RWPE2 (cell line): ENCODE measurements at places on chromosomes 3 and 15.

DNA sequence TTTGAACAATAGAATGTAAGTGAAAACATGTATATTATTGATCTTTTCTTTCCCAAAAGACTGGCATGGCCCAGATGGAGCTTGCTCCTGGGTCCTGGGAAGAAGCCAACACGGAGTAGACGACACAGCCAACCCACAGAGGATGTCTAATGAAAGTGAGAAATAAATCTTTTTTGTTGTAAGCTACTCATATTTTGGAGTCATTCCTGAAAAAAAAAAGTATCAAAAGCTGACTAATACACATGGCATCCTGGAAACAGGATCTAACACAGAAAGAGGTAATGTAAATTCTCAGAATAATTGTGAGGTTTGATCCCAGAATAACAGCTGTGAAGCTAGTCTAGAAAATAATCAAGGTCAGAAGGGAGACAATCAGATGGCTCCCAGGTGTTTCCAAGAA, 12.6 kb upstream of the FRMD5 start:
- H3K36me3 ChIP-seq, result no peaks in the 10 kb centered on the region
- H3K27me3 ChIP-seq, result no peaks in the 10 kb centered on the region
- H3K27ac ChIP-seq, result peak overlapping the region; percentile 82
- peaks cover 20% of the 10 kb centered on the region for H3K4me1 ChIP-seq

DNA sequence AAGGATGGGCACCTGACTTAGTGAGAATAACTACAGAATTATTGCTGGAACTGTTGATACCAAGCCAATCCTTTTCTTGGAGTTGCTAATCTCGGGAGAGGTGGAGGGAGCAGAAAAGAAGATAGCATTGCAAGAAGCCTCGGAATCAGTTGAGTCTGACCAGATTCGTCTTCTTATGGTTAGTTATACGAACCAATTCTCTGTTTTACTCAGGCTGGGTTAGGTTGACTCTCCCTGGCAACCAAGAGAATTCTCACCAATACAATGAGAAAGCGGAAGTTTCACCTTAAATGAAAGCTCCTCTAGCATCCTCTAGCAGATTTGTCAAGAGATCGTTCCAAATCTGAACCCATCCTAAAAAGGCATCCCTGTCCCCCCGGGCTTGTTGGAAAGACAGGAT, 43.5 kb upstream of the UBE2E1 start:
- DNase-seq, result no peak
- H3K27ac ChIP-seq, result no peak overlapping the region
- no peaks in the 10 kb centered on the region for H3K4me1 ChIP-seq
- H3K27me3 ChIP-seq, result no peaks in the 10 kb centered on the region

DNA sequence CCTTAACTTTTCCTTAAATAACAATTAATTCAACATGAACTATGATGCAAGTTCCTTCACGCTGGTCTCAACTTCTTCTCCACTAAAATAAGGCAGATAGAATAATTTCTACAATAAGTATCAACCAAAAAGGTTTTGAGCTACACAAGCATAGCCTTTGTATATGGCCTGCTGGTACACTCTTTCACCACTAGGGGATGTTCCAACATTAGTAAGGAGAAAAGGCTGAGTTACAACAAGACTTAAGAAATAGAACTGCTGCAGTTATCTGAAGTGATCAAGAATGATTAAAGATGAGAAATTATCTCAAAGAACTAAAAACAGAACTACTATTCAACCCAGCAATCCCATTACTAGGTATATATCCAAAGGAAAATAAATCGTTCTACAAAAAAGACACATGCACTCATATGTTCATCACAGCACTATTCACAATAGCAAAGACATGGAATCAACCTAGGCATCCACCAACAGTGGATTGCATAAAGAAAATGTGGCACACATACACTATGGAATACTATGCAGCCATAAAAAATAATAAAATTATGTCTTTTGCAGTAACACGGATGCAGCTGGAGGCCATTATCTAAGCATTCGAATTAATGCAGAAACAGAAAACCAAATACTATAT, 14.4 kb downstream of the ATP13A3 start:
- H3K4me1 ChIP-seq, result peaks cover 24% of the 10 kb centered on the region
- no peak overlapping the region for H3K4me3 ChIP-seq
- H3K27me3 ChIP-seq, result no peaks in the 10 kb centered on the region
- no peak for DNase-seq

DNA sequence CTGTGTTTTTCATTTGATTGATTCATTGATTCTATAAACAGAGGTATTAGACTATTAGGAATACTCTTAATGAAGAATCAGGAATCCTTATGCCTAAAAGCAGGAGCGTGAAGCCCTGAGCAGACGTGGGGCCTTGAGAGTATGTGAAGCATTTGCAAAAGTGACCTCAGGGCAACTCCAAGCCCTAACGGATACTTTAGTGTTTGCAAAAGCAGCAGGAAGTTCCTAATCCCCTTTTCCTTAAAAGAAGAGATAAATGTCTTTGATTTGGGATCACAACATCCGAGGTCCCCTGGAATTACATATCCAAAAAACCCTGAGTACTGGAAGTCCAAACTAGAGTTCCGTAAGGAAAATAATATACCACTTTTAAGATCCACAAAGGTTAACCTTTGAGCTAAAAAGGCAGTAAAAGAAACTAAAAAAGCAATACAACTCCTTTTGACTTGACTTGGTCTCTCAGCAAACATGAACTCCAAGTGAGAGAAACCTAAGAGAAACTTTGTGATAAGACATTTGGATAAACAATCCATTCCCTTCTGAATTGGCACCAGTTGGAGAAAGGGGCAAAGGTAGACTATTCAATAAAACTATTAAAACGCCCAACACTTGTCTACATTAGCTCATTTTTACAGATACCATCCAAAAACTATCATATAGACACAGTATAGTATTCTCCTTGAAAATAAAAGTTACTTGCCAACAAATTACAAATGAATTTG, 27.4 kb downstream of the PRTG start:
- no peaks in the 10 kb centered on the region for H3K36me3 ChIP-seq
- no peak for DNase-seq
- H3K4me1 ChIP-seq, result no peaks in the 10 kb centered on the region
- no peak overlapping the region for H3K4me3 ChIP-seq
- no peaks in the 10 kb centered on the region for H3K27me3 ChIP-seq
- no peak overlapping the region for H3K27ac ChIP-seq

DNA sequence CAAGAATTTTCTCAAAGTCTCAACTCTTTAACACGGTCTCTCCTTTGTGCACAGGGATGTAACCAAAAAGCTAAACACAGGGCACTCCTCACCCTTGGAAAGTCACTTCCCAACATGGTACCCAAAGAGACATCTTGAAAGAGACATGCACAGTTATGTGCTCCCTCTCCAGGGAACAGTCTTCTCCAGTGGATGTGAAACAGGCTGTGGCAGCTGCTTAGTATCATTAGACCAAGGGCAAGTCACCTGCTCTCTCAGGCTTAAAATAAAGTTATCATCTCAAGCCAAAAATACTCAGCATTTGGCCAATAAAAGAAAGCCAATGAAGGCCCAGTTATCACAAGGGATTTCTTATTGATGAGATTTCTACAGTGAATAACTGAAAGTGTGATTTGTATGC, 128.3 kb downstream of the WDR76 start:
- H3K27ac ChIP-seq, result no peak overlapping the region
- peaks cover 5% of the 10 kb centered on the region for H3K4me1 ChIP-seq
- DNase-seq, result no peak

DNA sequence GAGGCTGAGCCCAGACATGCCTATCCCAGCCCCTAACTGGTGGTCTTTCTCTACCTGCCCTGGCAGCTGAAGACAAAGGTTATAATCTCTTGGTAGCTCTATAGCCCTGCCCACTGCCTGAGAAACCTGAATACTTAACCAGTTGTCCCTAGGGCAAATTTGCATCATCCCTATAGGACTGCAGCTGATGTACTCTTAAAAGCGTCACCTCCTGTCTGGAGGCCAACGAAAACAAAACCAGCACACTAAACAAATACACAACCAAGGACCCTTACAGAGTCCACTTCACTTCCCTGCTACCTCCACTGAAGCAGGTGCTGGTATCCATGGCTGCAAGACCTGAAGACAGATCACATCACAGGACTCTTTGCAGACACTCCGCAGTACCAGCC, 98.0 kb downstream of the KCNAB1 start:
- H3K4me3 ChIP-seq, result no peak overlapping the region
- H3K27me3 ChIP-seq, result no peaks in the 10 kb centered on the region
- no peaks in the 10 kb centered on the region for H3K36me3 ChIP-seq
- H3K4me1 ChIP-seq, result peaks cover 4% of the 10 kb centered on the region

- no peaks in the 10 kb centered on the region for H3K4me1 ChIP-seq
- H3K27me3 ChIP-seq, result no peaks in the 10 kb centered on the region
- DNase-seq, result no peak
- no peaks in the 10 kb centered on the region for H3K36me3 ChIP-seq
- no peak overlapping the region for H3K27ac ChIP-seq
- H3K4me3 ChIP-seq, result no peak overlapping the region
These were observed 115.6 kb downstream of the ADAMTSL3 start for GRCh38 chr15:83769411-83769999.

DNA sequence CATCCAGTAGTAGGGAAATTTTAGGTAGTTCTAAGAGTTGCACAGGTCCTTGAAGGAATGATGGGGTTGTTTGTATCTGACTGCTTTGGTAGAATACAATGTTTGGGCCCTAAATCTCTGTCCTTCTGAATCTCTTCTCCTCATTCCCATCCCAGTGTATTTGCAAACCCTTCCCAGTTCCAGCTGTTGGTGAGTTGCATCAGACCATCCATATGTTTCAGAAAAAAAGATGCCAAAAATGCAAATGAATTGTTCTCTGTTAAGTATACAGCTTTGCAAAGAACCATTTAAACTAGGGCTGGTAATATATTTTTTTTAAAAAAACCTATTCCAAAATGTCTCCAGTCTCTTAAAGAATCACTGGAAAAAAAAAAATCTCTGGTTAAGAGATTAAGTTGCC, 250.8 kb upstream of the FEZF2 start:
- H3K36me3 ChIP-seq, result no peaks in the 10 kb centered on the region
- H3K27ac ChIP-seq, result no peak overlapping the region
- H3K4me3 ChIP-seq, result no peak overlapping the region

GRCh38 chr3:179151474-179151873, 3.3 kb downstream of the PIK3CA start:
- no peaks in the 10 kb centered on the region for H3K27me3 ChIP-seq
- H3K36me3 ChIP-seq, result no peaks in the 10 kb centered on the region
- no peak overlapping the region for H3K4me3 ChIP-seq
- no peak overlapping the region for H3K27ac ChIP-seq
- H3K4me1 ChIP-seq, result peaks cover 10% of the 10 kb centered on the region
